NK-92 treated with Interleukin-12 subunit alpha and Interleukin-12 subunit beta, amount 100 ng/mL, for 24 hours (cell line): ENCODE measurements at places on chromosomes 13 and 19.

- DNase-seq = no peak
Measured at GRCh38 chr13:58083064-58083463, 451.5 kb downstream of the PCDH17 start.

GRCh38 chr13:22569811-22570210 lies 611.0 kb upstream of the SGCG start:
- DNase-seq = no peak

DNA sequence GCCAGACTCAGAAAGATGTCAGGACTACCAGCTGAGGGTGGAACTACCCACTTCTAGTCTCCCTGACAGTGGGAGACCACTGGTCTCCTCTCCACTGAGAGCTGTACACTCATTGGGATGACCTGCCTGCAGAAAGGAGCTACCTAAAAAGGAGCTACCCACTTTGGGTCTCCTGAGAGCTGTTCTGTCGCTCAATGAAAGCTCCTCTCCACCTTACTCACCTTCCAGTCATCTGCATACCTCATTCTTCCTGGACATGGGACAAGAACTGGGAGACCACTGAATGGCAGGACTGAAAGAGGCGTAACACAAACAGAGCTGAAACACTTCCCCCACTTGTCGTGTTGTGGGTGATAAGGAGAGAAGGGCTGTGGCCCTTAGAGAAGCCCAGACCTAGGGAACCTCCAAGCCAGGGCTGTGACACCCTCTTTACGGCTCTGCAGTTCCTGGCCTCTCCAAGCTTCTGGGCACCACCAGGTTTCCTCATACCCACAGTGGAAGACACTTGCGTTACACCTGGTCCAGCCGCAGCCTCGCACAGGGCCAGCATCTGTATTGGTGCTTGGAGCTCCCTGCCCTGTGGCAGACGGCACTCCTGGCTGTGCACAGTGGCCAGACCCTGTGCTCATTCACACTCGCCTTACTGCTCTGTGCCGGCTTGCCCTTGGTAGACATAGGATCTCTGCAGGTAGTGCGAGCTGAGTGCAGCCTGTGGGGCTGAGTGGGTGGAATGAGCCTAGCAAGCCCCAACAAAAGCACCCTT lies 54.9 kb upstream of the SLITRK6 start:
- no peak for DNase-seq

- DNase-seq = no peak
Measured at GRCh38 chr13:93023929-93024328, 202.7 kb upstream of the GPC6 start.

DNA sequence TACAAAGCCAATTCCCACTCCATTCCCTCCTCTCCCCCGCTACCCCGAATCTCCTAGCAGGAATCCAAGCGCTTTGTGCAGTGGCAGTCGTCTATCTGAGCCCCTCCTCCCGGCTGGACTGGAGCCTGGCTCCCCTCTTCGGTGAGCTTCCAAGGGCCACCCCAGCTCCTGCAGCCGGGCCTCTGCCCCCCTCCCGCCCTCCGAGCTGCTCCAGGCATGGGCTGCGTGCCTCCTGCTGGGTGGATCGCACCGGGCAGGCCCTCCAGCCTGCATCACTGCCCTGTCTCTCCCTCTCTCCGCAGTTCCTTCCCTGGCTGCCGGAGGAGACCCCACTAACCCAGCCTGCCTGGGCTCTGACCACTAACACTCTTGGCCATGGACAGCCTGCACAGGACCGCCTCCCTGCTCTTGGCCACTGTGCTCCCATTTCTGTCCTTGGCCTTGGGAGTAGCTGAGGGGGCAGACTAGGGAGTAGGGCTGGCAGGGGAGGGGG lies 12.9 kb upstream of the LENG8 start:
- no peak for DNase-seq

DNA sequence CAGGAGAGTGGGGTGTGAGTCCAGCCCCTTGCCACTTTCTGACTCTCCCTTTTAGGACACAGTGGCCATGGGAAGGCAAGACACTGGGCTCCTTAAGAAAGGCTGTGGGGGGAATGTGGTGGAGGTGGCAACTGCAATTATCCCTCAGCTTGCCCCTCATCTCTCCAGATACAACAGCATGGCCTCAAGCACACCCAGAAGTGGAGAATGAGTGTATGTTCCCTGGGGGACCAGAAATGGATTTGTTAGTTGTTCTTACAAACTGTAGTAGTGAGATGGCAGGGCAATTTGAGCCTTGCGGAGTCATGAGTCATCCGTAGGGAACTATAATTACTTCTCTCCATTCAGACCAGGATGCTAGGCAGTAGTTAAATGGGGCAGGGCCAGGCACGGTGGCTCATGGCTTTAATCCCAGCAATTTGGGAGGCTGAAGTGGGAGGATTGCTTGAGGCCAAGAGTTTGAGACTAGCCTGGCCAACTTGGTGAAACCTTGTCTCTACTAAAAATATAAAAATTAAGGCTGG lies 25.6 kb upstream of the CXCL17 start:
- DNase-seq = no peak

GRCh38 chr19:13830114-13830740 lies 35.0 kb downstream of the ZSWIM4 start:
- DNase-seq = no peak

- DNase-seq = no peak
Measured at GRCh38 chr19:37817180-37817981, 38.0 kb upstream of the ZNF573 start.

DNA sequence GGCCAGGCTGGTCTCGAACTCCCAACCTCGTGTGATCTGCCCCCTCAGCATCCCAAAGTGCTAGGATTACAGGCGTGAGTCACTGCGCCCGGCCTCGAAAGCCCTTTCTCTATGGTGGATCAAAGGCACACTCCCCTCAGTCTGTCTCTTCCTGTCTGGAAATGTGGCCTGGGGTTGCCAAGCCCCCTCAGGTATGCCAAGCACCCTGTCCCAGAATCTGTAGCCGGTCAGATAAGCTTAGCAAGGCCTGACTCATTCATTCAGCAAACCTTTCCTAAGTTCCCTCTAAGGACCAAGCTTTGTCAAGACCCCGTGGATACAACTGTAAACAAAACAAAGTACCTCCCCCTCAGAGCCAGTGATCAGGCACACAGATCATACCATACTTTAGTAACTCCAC lies 14.1 kb downstream of the NUCB1 start:
- no peak for DNase-seq
